Sciatic nerve (tissue), 2 donors: ENCODE measurements at places on chromosomes 1 and 21.

DNA sequence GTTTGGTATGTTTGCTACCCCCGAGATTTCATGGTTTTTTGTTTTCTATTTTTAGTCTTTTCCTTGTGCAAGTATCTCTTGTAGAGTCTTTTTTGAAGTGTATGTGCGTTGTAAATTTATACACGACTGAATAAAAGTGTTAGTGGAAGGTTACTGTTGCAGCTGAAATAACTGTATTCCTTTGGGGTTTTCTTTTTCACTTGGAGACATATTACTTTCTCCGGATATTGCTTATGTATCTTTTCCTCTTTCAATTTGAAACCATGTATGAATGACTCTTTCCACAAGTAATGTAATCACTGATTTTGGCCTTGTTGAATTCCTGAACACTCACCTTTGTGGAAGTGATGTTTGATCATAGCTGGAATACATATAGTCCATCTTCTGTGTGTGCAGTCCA is 956 bp downstream of the URB2 start:
- DNase-seq, result no peak

DNA sequence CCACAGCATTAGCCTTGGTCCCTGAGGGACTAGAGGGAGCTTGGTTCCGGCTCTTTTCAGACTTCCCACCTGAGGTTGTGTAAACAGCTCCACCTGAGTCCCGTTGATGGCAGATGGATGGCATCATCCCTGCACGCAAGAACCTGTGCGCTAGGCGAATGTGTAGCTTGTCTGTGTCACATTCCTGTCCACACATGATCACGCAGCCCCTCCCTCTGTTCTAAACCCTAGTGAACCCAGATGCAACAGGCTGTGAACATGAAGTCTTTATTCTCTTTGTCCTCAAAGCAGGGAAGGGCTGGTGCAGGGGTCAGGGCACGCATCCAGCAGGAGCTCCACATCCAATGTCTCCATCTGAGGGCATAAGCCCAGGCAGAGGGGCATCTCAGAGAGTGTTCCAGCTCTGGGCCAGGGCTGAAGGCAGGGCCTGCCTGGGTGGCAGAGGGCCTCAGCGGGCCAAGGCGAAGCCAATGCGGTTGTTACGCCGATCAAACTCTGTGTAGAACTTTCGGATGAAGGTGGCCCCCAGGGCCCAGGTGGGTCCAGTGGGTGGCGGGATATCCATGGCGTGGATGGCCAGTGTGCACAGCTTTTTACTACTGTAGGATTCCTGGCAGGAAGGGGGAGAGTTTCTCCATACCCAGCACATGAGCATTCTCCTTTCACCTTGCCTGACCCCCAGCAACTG is 2.9 kb upstream of the ETNK2 start:
- DNase-seq, result no peak

DNA sequence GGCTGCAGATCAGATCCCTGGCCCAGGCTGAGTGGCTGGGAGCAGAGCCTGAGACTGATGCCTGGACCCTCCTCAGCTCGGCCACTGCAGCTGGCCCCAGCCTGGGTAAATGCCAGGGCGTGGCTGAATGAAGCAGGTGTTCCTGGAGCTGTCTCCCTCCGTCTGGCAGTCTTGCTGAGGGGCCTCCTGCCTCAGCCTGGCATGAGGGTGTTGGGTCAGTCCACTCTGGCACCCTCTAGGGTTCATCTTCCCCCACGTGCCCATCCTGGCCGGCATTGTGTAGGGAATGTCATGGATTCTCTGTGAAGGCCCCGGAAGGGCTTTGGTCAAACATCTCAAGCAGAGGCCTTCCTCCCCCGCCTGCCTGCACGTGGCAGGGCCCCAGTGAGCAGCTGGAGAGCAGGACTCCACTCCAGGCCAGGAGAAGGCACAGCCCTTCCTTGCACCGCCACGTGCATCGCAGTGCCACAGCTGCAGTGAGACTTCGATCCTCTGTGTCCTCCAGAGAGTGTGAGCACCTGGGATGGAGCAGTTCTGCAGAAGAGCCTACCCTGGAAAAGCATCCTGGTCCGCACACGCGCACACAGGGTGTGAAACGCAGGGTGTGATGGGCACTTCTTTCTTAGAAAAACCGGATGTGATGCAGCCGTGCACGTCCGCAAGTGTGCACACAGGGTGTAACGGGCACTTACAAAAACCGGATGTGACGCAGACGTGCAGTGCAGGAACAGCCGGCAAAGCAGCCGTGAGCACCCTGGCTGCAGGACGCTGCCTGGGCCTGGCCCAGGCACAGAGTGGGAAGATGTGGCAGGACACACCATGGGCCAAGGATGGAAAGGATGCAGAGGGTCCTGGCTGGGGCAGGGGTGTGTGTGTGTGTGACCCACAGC is 4.6 kb upstream of the KRTAP10-4 start:
- no peak for DNase-seq

GRCh38 chr1:40930174-40930964 is 49.1 kb upstream of the CTPS1 start:
- no peak for DNase-seq
